ENCODE measurements at places on chromosomes 11 and 22.

GRCh38 chr11:121961321-121961801, 154.7 kb downstream of the BLID start:
- DNase-seq, result no peak

DNA sequence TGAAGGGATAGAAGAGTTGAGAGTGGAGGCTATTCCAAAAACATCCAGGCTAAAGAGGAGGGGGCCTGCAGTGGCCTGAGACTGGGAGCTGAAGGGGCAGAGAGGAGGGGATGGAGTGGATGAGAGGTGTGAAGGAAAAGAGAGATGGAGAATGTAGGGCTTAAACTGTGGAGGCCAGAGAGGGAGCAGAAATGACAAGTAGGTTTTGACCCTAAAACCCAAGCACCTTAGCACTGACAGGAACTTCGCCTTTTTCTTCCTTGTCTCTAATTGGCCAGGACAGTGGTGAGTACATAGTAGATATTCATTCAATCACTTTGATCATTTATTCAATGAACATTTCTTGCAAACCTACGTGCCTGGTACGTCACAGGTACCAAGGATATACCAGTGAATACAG, 7.3 kb downstream of the FAM111B start:
- DNase-seq, result no peak

DNA sequence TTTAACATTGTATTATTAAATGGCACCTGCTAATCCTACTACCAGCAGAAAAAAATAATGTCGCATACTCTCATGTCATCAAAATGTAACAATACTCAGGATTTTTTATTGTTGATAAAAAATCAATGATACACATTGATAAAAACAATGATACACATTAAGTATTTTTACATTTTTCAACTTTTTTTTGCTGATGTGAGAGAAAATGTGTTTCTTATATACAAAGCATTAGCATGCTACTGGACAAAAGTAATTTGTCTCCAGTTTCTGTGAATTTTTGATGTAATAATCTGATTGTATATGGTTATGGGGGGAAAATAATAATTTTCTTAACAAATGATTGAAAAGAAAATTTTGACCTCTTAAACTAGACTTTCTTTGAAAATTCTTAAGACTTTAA, 1256.6 kb upstream of the CNTN5 start:
- no peak for DNase-seq

DNA sequence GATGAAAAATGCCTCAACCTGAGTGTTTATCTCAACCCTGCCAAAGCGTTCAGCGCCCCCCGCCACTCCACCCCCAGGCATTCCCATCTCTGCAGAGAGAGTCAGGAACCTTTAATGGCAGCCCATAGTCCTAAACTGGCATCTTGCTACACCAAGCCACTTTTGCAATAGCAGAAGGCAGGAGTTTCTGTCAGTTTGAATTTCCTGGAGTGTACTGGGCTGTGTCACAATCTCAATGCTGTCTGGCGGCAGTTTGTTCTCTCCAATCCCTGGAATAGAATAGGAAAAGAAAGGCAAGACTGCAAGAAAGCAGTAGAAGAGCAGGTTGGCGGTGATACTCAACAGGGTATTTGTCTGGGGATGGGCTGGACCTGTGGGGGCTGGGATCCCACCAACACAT, 32.9 kb upstream of the FLI1 start:
- no peak for DNase-seq

- no peak for DNase-seq
These were observed 749 bp upstream of the BEST1 start for GRCh38 chr11:61949169-61950034.

- DNase-seq, result no peak
These were observed 111.6 kb downstream of the KCNQ1OT1 start for GRCh38 chr11:2587976-2588748.

- DNase-seq, result no peak
These were observed 228.2 kb downstream of the TMEM135 start for GRCh38 chr11:87265979-87266378.

DNA sequence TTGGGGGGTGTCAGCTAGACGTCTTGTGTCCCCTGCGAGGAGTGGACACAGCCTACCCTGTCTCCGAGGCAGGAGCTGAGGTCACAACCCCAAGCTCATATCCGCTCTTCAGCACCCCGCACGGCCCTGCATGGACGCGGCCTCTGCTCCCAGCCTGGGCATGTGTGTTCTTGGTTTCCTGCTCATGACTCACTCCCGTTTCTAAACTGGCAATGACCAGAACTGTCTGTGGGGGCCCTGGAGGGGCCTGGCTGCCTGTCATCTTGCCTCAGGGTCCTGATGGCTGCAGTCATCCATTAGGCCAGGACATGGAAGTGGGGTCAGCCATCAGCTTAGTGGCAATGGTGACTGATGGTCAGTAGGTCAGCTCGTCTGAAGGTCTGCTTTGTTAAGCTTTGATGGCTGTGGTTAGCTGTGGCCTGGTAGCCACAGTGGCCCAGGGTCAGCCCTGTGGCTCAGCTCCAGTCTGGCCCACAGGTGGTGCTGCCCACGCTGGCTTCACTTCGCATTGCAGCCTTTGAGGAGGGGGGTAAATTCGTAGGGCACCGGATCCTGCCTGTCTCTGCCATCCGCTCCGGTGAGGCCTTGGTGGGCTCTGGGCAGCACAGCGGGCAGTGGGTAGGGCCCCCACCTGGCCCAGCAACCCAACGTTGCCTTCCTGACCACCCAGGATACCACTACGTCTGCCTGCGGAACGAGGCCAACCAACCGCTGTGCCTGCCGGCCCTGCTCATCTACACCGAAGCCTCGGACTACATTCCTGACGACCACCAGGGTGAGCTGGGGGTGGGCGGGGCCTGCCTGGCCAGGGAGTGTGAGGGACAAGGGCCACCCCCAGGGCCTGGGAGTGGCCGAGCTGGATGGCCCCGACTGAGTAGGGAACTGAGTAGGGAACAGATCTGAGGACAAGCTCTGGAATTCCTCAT, 12.0 kb downstream of the PLCB3 start:
- DNase-seq, result no peak

DNA sequence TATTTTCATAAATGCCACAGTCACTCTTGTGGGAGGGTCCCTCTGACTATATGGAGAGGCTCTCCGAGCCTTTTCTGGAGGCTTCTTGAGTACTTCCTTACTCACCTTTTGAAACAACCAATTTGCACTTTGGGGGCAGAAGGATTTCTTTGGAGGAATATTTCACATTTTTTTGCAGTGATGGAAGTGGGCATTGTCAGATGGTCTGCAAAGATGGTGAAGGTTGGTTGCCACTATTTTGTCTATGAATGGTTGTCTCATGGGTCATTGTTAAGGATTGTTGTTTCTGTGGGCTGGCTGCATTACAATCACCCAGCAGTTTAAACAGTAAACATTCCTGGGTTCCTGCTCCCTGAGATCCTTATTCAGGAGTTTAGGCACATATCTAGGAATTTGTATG, 388.2 kb downstream of the TMEM135 start:
- DNase-seq, result no peak

- no peak for DNase-seq
These were observed 14.1 kb downstream of the CSDC2 start for GRCh38 chr22:41574847-41575381.

DNA sequence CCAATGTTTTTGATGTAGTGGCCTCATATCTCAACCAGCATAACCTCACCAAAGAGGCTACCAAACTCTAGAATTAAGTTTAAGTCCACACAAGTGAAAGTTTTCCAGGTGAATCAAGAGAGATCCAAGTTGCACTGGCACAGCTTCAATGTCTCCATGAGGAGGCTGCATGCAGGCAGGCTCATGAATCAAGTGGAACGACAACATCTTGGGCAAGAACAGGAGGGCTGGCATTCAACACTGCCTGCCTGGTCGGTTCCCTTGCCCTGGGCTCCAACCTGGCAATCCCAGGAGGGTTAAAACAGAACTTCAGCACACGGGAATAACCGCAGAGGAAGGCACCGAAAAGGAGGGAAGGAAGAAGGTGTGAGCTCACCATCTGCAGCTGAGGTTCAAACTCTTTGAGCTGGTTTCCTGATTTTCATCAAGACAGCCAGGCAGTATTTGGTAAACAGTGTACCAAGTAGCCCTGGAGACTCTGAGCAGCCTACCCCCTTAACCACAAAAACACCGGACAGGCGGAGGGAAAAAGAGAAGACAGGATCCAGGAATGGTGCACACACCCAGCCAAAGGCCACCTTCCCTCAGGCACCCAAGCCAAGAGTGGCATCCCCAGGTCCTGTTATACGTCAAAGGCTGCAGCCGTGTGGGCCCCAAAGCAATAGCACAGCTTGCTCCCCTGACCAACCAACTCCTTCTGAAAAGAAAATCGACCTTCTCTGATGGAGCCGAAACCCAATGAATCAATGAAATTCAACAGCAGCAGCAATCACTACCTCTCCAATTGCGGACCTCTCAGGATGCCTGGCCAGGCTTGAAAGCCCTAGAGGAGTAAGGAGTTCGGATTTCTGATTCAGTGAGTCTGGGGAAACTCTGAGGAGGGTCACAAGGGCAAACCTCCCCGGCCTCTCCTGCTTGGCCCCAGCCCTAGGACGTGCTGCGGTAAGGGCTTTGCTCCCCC, 1.3 kb downstream of the PACSIN2 start:
- DNase-seq, result no peak

- DNase-seq, result no peak
These were observed 89.2 kb downstream of the RTL6 start for GRCh38 chr22:44408829-44409192.

GRCh38 chr11:22466809-22467208, 128.6 kb downstream of the SLC17A6 start:
- DNase-seq, result no peak

- no peak for DNase-seq
These were observed 42.0 kb downstream of the PACS1 start for GRCh38 chr11:66112041-66112491.

DNA sequence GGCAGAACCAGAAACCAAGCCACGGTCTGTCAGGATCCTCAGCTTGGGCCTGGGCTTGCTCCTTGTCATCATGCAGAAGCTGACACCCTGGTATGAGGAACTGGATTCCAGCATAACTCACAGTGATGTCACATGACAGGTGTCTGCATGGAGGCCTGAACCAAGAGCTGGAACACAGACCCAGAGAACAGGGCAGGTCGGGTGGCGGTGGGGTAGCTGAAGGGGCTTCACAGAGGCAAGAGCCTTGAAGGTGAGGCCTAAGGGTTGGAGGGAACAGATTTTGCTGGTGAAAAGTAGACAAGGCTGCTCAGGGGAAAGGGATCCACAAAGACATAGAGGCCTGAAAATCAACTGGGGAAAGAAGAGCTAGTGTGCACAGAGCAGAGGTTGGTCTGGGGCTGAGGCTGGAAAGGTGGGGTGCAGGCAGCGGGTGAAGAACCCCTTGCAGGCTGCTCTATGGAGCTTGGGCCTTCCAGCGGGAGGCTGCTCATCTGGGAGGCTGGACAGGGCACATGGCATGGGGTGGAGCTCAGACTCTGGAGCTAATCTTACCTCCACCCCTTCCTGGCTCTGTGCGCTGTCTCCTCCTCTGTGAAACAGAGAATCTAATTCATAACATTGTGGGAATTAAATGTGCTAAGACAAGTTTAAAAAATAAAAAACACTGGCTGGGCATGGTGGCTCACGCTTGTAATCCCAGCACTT, 18.4 kb upstream of the RPS3 start:
- DNase-seq, result no peak

Data from NCI-H2081 treated with DMSO at 0.1 percent for 48 hours (cell line).